ENCODE measurements at places on chromosomes 2 and 18.

GRCh38 chr2:625415-626333 lies 51.5 kb downstream of the TMEM18 start:
- no peak for DNase-seq

GRCh38 chr2:23380562-23381065 lies 4.4 kb upstream of the KLHL29 start:
- peak; percentile 68 for DNase-seq

DNA sequence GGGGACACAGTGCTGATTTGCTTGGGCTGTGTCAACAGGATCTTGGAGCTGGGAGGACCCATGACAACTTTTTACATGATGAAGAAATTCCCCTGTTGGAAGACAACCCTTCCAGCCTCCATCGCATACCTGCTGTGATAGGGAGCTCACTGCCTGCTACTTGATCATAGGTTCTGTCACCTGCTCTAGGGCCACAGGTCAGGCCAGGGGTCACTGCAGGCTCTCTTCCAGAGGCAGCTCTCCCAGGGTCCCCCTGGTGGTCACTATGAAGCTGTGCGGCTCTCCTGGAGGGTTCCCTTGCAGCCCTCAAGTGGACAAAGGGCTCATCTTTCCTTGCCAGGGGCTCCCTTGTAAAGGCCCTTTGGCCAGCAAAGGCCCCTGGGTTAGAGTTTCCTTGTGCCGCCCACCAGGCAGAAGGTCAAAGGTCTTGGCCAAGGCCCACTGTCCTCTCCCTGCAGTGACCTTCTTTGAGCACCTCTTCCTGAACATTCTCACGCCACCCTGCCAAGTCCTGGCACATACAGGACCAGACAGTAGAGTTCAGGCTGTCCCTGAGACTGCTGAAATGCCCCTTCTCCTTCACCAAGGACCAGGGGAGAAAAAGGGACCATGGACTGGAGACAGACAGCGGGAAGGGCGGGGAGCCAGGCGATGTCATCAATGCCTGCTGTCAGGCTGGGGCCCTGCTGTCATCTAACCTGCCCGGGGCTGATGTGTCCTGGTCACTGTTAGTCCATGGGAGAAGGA lies 345.1 kb downstream of the DYSF start:
- DNase-seq, result peak; percentile 33

DNA sequence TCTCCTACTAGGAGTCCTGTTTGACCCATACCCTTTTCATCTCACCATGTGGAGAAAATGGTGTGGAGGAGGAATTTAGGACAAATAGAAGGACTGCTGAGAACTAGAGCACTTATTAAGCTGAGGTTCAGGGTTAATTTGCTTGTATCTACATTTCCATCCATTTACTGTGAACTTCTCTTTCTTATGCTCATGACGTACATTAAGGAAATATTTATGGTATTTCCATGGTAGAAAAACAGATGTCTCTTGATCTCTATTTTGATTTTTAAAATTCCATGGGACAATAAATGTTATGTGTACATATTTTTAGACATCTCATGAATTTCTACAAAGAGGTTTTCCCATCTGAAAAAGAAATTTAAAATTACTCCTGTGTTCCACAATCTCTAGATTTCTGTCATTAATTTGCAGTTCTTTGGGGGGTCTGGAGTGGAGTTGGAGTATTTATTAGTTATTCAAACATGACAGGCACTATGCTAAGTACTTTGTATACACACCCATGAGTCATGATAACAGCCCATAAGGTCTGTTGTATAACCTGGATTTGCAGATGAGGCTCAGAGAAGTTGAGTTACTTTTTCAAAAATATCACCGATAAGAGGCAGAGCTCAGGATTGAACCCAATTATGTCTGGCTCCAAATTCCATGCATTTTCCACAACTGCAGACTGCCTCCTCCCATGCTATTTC lies 112.6 kb downstream of the COPS8 start:
- no peak for DNase-seq

- no peak for DNase-seq
Observed at GRCh38 chr2:55408918-55409868, 10.5 kb downstream of the CCDC88A start.

DNA sequence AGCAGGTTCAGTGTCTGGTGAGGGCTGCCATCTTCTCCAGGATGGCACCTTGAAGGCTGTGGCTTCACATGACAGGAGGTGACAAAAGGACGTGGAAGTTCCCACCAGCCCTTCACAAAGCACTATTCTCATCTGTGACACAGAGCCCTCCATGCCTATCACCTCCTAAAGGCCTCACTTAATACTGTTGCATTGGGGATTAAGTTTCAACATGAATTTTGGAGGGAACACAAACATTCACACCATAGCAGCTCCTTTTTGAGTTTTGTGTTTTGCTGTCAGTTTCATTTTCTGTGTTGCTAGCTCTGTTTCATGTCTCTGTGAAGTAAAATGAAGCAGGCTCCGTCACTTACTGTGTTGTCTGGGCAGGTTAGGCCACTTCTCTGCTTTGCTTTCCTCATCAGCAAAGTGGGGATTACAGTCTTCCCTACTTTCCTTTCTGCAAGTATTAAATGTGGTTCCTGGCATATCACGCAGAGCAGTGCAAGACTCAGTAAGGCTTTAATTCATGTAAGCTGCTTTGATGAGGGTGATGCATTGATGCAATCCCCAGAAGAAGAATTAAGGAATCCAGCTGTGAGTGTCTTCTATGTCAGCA lies 31.6 kb downstream of the LIMS1 start:
- no peak for DNase-seq

DNA sequence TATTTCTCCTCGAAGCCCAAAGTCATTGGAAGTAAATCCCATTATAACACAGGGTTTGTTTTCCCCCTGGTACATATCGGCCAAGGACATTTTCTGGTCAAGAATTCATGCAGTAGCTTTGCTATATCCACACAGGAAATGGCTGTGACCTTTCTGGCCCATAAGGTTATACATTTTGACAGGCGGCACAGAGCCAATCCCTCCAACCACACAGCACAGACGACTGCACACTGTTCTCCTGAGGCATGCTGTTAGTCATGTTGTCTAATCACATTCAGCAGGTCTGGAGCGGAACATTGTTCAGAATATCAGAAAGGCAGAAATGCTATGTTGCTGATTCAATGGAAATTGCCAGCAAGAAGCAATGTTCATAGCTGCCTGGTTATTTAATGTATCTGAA lies 742.3 kb upstream of the SLC8A1 start:
- DNase-seq, result no peak

DNA sequence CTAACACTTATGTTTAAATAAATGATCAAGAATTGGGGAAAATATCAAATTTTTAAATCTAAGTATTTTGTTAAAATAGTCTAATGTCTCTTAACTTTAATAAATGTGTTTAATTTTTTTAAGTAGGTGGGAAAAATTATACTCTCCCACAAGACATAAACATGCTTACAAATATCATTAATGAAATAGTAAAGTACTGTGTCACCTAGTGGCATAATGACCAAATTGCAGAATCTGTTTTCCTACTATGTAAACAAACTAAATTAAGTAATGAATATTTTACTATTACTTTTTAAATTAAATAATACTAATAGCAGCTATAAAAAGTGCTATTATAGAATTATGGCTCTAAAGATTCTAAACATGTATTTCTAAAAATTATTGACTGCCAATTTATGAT lies 52.0 kb upstream of the CHAC2 start:
- DNase-seq, result peak; percentile 10

- no peak for DNase-seq
Observed at GRCh38 chr18:58502628-58503027, 126.3 kb downstream of the ALPK2 start.

DNA sequence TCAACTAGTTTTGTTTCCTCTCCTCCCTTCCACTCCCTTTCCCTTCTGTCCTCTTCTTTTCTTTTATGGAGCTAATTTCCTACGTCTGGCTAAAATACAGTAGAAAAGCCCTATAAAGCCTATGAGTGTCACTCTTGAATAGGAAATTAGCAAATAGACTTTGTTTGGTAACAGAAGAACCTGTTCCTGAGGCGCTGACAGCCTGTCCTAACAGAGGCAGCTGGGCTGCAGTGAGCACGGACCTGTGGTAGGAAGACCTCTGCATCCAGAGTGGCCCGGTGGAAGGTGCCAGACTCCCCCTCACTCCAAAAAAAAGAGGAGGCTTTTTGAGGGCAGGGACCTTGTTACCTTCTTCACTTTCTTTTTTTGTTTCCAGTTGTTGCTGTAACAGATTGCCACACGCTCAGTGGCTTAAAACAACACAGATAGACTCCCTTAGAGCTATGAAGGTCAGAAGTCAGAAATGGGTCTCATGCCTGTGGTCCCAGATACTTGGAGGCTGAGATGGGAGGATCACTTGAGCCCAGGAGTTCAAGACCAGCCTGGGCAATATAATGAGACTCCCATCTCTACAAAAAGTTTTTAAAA lies 81.2 kb upstream of the TXNDC2 start:
- peak; percentile 35 for DNase-seq

- DNase-seq, result no peak
Observed at GRCh38 chr2:51959696-51960095, 927.8 kb upstream of the NRXN1 start.

GRCh38 chr18:39162013-39162827 lies 1596.6 kb upstream of the CELF4 start:
- DNase-seq, result no peak

DNA sequence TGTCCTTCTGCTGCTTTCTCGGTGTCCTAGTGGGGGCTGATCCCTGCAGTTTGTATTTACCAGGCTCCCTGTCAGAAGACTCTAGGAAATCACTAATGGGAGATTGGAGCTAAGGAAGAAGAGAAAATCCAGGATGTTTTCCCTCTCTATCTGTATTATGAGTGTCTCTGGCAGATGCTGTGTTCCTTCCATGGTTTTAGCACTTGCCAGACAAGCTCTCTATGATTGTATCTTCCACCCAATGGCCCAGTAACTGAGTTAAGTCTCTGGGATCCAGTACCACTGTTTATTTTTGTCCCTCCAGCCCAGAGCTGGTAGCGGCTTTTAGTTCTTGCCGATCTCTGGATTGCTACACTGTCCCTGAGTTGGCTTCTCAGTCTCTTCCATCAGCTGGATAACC lies 494.8 kb upstream of the SLC39A10 start:
- DNase-seq, result no peak

DNA sequence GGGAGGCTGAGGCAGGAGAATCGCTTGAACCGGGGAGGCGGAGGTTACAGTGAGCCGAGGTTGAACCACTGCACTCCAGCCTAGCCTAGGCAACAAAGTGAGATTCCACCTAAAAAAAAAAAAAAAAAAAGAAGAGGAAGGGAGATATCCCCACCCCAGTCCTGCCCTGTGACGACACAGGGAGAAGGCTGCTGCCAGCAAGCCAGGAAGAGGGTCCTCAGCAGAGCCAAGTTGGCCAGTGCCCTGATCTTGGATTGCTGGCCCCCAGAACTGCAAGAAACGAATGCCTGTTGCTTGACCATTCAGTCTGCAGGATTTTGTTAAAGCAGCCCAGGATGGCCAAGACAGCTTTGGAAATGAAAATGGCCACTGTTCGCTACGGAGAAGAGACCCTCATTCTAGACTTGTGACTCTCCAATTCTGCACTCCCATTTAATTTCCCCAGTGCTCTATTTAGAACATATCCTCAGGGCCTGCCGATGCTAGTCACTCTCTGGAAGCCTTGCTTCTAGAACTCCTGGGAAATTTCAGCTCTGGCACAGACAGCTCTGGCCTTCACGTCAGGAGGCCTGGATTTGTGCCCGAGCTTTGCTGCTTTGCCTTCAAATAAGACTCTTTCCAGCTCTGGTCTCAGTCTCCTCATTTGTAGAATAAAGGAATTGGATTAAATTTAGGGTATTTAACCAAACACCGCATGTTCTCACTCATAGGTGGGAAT lies 15.7 kb upstream of the AMMECR1L start:
- no peak for DNase-seq

- no peak for DNase-seq
Observed at GRCh38 chr18:76838182-76838581, 15.8 kb downstream of the ZNF236 start.

GRCh38 chr2:30235859-30236535 lies 4.7 kb downstream of the LBH start:
- DNase-seq, result no peak
